NCI-H2107 (cell line): ENCODE measurements at places on chromosomes 7 and 10.

DNA sequence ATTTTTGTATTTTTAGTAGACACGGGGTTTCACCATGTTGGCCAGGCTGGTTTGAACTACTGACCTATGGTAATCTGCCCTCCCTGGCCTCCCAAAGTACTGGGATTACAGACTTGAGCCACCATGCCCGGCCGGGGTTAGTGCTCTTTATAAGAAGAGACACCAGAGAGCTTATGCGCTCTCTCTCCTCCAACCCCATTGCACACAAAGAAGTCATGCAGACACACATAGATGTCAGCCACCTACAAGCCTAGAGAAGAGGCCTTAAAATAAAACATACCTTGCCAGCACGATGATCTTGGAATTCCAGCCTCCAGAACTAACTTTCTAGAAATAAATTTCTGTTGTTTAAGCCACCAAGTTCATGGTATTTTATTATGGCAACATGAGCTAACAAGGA lies 10.0 kb upstream of the FAM53B start:
- no peak for DNase-seq

DNA sequence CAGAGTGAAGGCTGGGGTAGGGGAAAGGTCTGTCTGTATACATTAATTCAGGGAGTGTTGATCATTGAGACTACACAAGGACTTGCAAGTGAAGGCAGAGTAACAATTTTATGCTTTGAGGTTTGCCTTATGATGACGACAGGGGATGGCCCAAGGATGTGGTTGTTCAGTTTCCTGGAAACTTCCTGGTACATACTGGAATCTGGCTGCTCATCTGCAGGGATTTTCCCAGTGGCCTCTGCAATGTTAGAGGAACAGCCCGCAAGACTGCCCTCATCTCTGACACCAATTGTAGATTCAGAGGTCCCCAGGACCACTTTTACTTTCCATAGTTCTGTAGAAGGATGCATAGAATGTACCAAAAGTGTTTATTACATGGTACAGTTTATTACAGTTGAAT lies 189.6 kb downstream of the TMEM178B start:
- DNase-seq: no peak

- DNase-seq: no peak
Observed at GRCh38 chr10:3400348-3400747, 227.8 kb upstream of the PITRM1 start.

- no peak for DNase-seq
Observed at GRCh38 chr10:126661841-126662515, 8.5 kb downstream of the C10orf90 start.

DNA sequence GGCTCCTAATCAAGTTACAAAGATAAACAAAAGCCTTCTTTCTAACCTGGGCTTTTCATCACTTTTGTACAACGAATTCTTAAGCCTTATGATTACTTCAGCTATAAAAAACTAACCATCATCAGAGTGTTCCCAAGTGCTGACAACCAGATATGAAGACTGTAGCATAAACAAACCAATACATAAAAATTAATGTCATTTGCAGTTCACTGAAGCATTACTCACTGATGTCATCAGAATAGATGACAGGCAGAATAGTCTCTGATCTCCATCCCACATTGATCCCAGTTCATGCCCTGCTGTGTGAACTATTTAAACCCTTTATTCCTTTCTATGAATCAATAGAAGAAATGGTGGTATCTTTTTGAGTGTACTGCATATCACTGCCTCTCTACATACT lies 84.4 kb downstream of the DNAJC1 start:
- no peak for DNase-seq

DNA sequence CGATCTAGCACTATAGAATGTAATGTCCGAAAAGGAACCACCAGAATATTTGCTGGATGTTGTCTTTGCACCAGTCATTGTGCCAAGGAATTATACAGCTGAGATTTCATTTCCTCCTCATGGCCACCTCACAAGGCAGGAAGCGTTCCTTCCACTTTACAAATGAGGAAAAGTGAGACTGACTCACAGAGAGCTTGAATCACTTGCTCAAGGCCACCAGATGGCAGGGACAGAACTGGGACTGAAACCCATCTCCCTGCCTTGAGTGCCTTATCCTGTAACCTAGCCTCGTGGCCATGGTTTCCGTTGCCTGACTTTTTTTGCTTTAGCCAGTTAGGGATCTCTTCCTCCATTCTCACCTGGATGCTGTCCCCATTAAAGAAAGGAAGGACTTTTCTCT lies 44.7 kb upstream of the PDZD8 start:
- no peak for DNase-seq

- no peak for DNase-seq
Observed at GRCh38 chr7:5343884-5344283, 61.1 kb downstream of the SLC29A4 start.

GRCh38 chr7:41579961-41580935 lies 122.6 kb downstream of the INHBA start:
- no peak for DNase-seq
